ENCODE measurements at places on chromosomes 2 and 18. TPM values are rescaled to one million over a fixed set of nuclear protein-coding genes. Genes with fewer than 3 reads are reported as not detected.

- DNase-seq: no peak
These were observed 54.7 kb downstream of the EML4 start for GRCh38 chr2:42223855-42224268.

- DNase-seq: no peak
These were observed 41.7 kb upstream of the ELOA2 start for GRCh38 chr18:47077111-47077510.

GRCh38 chr2:219331560-219332213, 857 bp downstream of the RESP18 start:
- peak; percentile 45 for DNase-seq

DNA sequence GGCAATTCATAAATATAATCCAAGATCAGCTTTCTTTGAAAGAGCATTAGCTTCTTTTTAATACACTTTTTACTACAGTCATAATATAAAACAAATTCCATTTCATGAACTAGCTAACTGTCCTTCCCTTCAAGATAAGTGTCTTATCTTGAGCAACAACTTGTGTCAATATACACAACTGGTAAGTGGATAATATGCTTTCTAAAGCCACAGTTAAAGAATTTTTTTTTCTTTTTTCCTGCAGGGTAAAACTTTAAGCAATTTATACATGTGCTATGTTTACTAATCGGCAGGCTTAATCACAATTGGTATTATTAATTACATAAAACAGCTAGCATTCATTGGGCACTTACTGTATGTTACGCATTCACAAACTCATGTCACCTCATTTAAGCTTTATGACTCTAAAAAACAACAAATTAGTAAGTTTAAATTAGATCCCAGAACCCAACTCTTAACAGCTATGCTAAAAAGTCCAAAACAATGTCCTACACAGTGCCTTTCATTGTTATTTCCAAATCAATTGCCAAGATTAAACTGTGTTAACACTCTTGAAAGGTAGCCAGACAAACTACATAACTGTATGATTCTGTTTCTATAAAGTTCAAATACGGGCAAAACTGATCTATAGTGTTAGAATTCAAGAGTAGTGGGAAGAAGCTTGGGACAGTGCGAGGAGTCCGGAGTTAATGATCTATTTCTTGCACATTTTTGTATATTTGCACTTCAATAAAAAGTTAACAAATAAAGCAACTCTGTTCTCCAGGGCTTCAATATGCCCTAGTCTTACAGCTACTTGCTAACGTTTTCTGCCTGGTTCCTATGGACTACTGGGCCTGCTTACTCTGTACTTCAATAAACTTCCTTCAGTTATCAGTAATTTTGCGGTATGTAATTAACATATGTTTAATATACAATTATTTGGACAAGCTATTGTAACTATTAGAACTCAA, 6.0 kb downstream of the TXNL1 start:
- DNase-seq: no peak

GRCh38 chr2:226721541-226721940, 78.1 kb downstream of the IRS1 start:
- no peak for DNase-seq

- DNase-seq: peak; percentile 65
These were observed 97.6 kb downstream of the NDUFA10 start for GRCh38 chr2:239927424-239927981.

DNA sequence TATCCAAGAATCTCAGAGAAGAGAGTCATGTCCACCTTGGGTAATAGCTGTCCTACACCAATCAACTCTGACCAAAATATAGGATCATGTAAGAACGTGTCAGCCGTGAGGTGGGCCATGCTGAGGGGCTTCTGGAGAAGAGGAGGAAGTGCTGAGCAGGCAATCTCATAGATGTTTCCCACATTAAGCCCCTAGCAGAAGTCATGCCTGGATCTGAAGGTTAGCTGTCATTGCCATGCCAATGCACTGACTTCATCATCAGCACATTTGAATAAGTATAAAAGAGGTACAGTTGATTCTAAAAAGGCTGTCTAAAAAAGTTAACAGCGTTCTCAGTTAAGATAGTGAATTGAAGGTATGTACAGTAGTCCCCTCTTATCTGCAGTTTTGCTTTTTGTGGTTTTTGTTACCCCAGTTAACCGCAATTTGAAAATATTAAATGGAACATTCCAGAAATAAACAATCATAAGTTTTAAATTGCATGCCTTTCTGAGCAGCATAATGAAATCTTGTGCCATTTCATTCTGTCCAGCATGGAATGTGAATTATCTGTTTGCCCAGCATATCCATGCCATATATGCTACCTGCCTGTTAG, 67.2 kb upstream of the TMEM17 start:
- no peak for DNase-seq

SERPINB4 gene
- not detected for total RNA-seq

SYT4 gene
- total RNA-seq: not detected

KCNJ13 gene
- not detected for total RNA-seq

PIEZO2 gene
- total RNA-seq: not detected
